ENCODE measurements at places on chromosomes 16 and 17. TPM values are rescaled to one million over a fixed set of nuclear protein-coding genes. Genes with fewer than 3 reads are reported as not detected.

The TBC1D3H gene
- not detected for total RNA-seq

DNA sequence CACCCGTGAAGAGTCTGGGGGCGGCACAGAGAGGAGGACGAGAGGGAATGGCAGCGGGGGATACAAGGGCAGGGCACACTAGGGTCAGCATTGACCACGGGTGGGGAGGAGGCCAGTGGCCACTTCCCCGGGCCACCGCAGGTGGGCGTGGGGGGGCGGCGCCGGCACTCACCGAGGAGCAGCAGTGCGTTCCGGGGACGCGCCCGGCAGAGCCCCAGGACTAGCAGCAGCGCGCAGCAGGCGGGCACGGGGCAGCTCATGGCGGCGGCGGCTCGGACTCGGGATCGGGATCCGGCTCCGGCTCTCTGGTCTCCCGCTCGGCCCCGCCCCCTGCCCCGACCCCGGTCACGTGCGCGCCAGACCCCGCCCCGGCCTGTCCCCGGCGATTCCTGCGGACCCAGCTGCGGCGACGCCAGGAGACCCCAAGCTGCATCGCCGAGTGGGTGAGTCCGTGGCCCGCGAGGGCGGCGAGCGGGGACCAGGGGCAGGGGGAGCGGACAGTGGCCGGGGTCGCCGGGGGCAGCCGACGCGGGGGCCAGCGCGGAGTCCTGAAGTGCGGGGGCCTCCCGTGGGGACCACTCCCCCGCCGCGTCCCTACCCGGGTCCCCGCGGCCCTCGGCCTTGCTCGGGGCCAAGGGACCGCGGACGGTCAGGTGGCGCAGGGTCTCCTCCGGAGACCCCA lies at the start of the genes SGSH and SLC26A11:
Gene SGSH (minus strand): TSS at position 280 of the 682 bp plus-strand sequence. CDS start 20 bp downstream, at position 260.
Gene SLC26A11 (plus strand): TSS at position 374 of the 682 bp plus-strand sequence. CDS start 1,134 bp downstream, outside the sequence.
- DNase-seq: peak; percentile 65

DNA sequence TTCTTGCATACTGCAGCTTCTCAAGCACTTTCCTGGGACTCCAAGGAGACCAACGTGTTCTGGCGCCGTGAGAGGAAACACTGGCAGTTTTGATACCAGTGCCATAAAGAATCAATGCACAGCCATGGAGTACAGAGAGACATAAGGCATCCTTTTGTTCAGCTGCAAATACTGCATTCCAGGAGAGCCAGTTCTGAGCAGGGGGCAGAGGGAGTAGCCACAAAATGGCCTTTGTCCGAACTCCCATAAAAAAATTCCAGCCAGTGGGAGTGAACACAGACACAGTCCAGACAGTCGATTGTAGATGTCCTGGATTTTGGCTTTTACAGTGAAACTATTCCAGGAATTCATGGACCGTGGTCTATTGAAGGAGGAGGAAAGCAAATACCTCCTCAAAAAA lies 36.2 kb upstream of the TEKT3 start:
- DNase-seq: no peak

GRCh38 chr16:88792078-88792550 lies 7.1 kb upstream of the PIEZO1 start:
- DNase-seq: no peak

GRCh38 chr16:62712566-62712965 lies 676.3 kb upstream of the CDH8 start:
- DNase-seq: no peak

- DNase-seq: no peak
Observed at GRCh38 chr17:45837187-45837586, 7.5 kb upstream of the SPPL2C start.

- DNase-seq: no peak
Observed at GRCh38 chr17:67238991-67239390, 6.0 kb downstream of the HELZ start.

GRCh38 chr17:6525141-6525540 lies 31.2 kb downstream of the PITPNM3 start:
- no peak for DNase-seq

The MAF gene
- 18.6 TPM for total RNA-seq

The NPIPA5 gene
- 2.8 TPM for total RNA-seq

The DNAH3 gene
- total RNA-seq: 0.02 TPM

The FBXL19 gene
- total RNA-seq: 21.1 TPM

DNA sequence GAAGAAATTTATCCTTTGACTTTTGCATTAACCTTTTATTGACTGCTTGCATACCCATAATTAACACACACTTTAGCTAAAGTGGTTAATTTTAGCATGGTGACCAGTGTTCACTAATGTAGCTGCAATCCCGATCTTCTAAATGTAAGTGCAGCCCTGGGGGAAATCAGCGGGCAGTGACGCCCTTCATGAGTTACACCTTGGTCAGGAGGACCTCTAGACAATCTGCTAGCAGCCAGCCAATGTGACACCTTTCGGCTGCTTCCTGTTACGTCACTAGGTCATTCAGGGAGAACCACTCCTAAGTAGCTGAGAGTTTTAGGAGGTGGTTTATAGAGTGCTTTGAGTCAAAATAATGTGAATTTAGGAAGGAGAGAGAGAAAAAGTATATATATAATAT lies 180.5 kb downstream of the IRX3 start:
- no peak for DNase-seq

DNA sequence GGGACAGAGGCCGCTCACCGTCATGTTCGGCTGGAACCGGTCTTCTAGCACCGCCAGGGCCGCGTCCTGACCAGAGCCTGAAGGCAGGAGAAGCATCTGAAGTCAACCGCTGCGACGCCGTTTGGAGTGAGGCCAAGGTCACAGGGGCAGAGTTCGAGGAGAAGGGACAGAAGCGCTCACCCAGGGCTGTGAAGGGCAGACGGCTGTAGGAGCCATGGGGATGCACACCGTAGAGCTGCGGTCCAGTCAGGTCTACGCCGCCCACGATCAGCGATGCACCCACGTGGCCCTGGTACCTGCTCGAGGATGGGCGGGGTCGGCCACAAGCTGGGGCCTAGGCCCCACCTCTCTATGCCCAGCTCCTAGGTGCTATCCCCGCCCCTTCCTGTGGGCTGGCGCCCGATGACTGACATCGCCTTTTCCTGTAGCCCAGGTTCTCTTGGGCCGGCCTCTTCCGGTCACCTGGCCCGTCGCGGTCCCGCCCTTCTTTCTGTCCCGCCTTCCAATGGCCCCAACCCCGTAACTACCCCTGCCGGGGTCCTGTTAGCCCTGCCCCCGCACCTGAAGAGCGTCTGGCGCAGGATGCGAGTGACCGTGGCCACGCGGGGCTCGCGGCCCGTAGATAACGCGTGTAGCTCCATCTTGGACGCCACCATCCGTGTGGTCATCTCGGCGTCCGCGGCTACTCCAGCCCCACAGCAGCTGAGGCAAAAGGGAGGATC lies 1.1 kb downstream of the PSMB10 start:
- peak; percentile 99 for DNase-seq

The CDK12 gene
- total RNA-seq: 61.9 TPM

- DNase-seq: no peak
Observed at GRCh38 chr17:51721730-51722129, 436.8 kb downstream of the CA10 start.

GRCh38 chr17:46968224-46968834 lies 10.7 kb downstream of the RPRML start:
- no peak for DNase-seq

- no peak for DNase-seq
Observed at GRCh38 chr16:86927699-86928098, 349.4 kb downstream of the FOXL1 start.

DNA sequence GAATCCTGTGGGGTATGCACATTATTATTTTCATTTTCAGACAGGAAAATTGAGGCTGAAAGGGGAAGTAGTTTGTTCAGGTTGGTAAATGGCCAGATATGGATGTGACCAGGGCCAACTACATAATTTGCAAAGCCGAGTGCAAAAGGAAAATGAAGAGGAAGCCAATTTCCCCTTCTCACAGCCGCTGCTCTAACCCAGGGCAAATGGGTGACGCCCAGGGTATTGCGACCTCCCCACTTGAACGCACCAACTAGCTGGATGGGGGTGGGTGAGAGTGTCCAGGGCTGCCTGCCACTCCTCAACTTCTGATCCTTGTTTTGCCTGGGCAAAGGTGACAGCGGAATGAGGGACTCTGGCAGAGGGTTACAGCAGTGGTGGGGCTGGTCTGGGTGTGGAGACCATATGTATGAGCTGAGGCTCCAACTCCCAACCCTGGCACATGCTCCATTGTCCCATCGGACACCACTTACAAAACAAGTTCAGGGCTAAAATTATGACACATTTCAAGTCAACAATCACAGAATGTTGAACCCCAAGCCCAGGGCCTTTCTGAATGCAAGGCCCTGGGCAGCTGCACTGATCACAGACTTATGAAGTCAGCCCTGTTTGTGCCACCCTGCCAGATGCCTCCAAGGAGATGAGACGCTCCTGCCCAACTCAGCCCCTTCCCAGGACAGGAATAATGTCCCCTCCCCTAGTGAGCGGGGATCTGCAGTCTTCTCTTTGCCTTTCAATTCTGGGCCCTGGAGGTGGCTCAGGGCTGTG lies 1.7 kb downstream of the ANKRD40CL start:
- no peak for DNase-seq

DNA sequence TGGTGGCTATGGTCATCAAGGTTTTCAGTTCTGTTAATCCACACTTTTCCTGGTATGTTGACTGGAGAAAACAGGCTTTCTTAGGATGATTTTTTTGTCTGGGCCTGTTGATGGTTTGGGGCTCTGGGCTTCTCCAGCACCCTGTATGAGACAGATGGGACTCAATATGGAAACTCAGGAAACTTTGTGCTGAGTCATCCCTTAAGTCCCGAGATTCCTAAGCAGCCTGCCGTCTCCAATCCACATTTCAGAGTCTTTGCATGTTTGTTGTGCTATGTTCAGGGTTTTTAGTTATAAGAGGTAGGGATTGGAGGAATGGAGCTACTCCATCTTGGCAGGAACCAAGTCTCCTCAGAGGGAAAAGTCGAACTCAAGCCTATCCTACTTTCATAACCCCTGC lies 253.3 kb upstream of the FOXF1 start:
- no peak for DNase-seq

The PABPN1L gene
- total RNA-seq: not detected

DNA sequence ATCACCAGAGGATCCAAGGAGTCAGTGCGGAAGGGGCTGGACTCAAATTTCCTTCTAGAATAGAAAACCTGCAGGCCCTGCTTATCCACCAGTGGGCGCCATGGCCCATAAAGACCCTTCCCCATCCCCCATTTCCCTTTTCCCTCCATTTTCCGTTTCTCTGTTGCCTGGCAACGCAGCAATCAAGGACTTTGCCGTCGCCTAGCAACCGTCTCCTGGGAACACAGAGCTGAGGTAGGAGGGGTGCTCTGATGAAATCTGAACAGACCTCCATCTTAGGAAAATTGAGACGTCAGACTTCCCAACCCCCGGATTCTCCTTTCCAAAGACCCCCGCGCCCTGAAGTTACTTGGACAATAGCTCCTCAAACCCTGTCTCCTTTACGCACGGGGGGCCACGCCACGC lies 5.7 kb downstream of the DLG4 start:
- DNase-seq: no peak

GRCh38 chr16:67673712-67674580 lies 7.3 kb downstream of the C16orf86 start:
- DNase-seq: no peak

DNA sequence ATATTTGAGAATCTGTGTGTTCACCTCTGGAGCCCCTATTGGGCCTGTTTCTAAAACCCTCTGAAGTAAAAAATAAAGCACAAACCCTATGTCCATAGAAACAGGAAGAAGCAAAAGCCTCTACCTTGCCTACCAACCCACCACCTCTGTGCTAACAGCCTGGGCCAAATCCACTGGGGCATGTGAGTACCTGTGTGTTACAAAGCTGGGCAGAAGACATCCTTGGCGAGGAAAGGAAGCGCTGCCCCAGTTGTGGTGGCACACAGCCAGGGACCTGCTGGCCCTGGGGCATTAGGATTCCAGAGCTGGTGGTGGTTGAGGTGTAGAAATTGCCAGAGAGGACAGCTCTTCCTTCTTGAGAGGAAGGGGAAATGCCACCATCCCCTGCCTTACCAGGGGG lies 30.0 kb downstream of the MYO18A start:
- DNase-seq: no peak

- DNase-seq: no peak
Observed at GRCh38 chr17:73939806-73940205, 263.7 kb upstream of the RPL38 start.

The KCNJ12 gene
- not detected for total RNA-seq

DNA sequence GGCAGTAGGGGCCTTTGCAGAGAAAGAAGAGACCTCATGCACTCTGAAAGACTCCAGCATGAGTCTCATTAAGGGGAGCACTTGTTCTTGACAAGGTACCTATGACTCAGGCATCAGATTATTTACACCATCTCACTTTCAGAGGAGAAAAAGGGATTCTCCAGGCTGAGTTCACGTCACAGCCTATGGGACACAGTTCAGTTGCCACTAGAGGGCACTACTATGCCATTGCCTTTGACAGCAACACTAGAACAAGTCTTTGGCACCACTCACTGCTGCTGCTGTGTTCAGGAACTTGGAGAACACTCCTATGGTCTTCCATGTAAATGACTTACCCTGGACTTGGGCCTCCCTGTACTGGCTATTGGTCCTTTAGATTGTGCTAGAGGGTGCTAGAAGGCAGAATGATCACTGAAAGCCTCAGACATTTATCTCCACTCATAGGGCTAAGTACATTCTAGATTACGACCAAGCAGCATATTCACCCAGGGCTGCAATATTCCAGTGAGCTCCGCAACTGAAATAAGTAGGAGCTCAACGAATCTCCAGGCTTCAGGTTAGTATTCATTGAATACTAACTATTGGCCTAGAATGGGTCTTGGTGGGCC lies 225.1 kb upstream of the CA10 start:
- peak; percentile 41 for DNase-seq

- no peak for DNase-seq
Observed at GRCh38 chr17:50111673-50112655, 16.8 kb downstream of the PDK2 start.

- no peak for DNase-seq
Observed at GRCh38 chr17:3946711-3947235, 17.5 kb downstream of the ATP2A3 start.

The EVPLL gene
- total RNA-seq: not detected

DNA sequence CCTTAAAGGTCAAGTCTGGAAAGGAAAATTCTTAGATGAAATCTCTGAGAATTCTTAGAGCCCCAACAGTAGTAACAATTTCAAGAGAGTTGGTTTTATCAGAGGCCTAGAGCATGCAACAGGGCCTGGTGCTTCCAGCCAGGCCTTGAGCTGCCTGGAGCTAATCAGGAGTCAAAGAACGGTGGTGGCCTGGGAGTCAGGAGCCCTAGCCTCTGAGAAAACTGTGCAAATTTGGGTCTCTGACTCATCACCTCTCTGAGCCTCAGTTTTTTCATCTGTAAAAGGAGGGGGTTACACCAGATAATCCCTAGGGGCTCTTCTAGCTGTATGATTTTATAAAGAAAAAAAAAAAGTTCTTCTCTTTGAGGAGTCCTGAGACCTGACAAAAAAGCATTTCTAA lies 227.3 kb upstream of the RPL38 start:
- no peak for DNase-seq

DNA sequence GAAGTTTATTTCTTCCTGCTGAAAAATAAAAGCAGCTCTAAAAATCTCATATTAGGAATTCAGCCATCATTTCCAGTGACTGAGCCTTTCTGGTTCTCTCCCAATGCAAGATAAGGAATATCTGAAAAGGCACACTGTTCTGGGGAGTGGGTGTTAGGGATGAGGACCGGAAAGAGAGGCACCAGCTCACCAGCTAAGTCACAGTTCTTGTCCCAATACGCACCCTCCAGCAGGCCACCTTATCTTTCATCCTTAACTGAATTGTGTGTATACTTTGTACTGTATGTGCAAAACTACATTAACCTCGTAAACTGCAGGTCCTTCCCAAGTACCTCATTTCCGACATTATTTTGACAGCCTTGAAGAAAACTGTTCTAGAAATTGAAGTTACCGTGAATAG lies 11.0 kb downstream of the AMFR start:
- no peak for DNase-seq
